ENCODE measurements at places on chromosomes 7 and 10. TPM values are rescaled to one million over a fixed set of nuclear protein-coding genes. Genes with fewer than 3 reads are reported as not detected.

GRCh38 chr10:35492386-35493195, 112.5 kb upstream of the GJD4 start:
- no peaks in the 10 kb centered on the region for H3K36me3 ChIP-seq
- H3K4me1 ChIP-seq, result peaks cover 44% of the 10 kb centered on the region
- no peak overlapping the region for H3K4me3 ChIP-seq
- DNase-seq, result no peak
- H3K27me3 ChIP-seq, result no peaks in the 10 kb centered on the region
- no peak overlapping the region for H3K27ac ChIP-seq

- no peak overlapping the region for H3K4me3 ChIP-seq
- no peaks in the 10 kb centered on the region for H3K36me3 ChIP-seq
- peaks cover 5% of the 10 kb centered on the region for H3K4me1 ChIP-seq
- DNase-seq, result no peak
Measured at GRCh38 chr10:123563994-123564393, 102.2 kb upstream of the GPR26 start.

- H3K36me3 ChIP-seq, result no peaks in the 10 kb centered on the region
- DNase-seq, result no peak
- no peaks in the 10 kb centered on the region for H3K27me3 ChIP-seq
- H3K27ac ChIP-seq, result no peak overlapping the region
- H3K4me1 ChIP-seq, result no peaks in the 10 kb centered on the region
Measured at GRCh38 chr10:27884185-27884641, 114.7 kb downstream of the ODAD2 start.

DNA sequence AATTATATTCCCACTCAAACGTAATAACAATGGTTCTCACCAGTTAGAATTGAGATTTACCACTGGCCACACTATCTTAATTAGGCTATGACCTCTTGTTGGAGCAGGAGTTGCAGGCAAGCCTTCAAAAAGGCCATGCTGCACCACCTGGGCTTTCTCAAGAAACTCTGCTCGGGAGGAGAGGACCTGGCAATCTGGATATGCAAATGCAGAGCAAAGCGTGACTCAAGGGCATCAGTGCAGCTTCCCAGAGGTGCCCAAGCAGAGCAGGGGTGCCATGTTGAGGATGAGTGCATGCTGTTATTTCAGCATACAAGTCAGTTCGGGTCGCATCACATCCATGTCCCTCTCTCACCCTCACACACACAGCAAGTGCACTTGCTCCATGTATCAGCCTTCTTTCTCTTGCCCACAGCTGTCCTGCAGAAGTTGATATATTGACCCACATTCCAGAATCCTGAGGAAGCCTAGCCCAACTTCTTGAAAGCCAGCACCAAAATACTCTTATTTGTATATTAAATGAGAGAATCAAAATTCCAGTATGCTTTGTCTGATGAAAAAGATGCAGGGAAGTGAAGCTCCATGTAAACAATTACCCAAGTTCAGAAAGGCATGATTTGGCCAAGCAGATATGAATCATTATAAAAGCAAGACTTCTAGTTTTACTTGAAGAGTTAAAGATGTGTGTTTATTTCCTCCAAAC, 55.7 kb upstream of the IL6 start:
- no peaks in the 10 kb centered on the region for H3K27me3 ChIP-seq
- peak overlapping the region; percentile 81 for H3K27ac ChIP-seq
- DNase-seq, result no peak
- no peaks in the 10 kb centered on the region for H3K36me3 ChIP-seq
- H3K4me3 ChIP-seq, result peak overlapping the region; percentile 3
- peaks cover 69% of the 10 kb centered on the region for H3K4me1 ChIP-seq

- peaks cover 40% of the 10 kb centered on the region for H3K27me3 ChIP-seq
- H3K4me1 ChIP-seq, result peaks cover 33% of the 10 kb centered on the region
- peak; percentile 49 for DNase-seq
- H3K27ac ChIP-seq, result no peak within 1 kb of the TSS
- H3K36me3 ChIP-seq, result no peaks in the 10 kb centered on the region
Measured at GRCh38 chr7:519484-520390, at the start of gene PDGFA. Gene PDGFA (minus strand): TSS chr7:519846. CDS start chr7:519001, 845 bp downstream.

The MNX1 gene
- total RNA-seq, result not detected

The ZCCHC24 gene
- 2.1 TPM for total RNA-seq

The ZNF853 gene
- total RNA-seq, result 6.3 TPM

The HPSE2 gene
- total RNA-seq, result not detected

Data from B cell (primary cell).